NCI-H2081 treated with DMSO at 0.1 percent for 48 hours (cell line): ENCODE measurements at places on chromosomes 3 and 15.

- no peak for DNase-seq
Observed at GRCh38 chr15:39680868-39681267, 100.0 kb downstream of the THBS1 start.

DNA sequence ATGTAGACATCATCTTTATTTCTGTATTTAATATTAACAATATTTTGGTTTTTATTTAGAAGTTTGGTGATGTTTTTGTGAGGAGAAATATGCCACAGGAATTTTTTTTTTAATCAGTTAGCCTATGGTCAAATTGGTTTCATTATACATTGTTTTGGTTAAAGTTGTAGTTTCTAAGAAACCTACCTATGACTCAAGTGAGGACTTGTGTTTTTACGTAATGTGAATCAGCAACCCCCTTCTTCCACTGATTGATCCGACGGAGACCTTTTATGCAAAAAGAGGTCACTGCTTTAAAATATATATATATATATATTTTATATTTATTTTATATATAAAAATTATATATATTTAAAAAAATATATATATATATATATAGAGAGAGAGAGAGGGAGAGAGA, 698.1 kb downstream of the FHIT start:
- no peak for DNase-seq

DNA sequence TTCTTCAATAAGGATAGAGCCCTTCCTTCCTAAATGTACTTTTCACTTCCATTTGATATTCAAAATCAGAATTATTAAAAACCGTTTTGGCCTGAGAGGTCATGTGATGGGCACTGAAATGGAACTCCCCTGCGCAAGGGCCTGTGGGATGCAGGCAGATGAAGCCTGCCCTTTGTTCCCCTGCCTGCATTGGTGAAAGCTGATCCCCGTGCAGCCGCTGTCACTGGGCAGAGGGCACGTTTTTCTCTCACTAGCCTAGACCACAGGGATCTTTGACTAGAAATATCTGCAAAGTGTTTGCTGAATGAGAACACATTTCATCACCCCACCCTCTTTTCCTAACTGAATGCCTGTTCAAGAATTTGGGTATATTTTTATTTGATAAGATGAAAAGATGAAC, 74.9 kb downstream of the TIPARP start:
- no peak for DNase-seq

DNA sequence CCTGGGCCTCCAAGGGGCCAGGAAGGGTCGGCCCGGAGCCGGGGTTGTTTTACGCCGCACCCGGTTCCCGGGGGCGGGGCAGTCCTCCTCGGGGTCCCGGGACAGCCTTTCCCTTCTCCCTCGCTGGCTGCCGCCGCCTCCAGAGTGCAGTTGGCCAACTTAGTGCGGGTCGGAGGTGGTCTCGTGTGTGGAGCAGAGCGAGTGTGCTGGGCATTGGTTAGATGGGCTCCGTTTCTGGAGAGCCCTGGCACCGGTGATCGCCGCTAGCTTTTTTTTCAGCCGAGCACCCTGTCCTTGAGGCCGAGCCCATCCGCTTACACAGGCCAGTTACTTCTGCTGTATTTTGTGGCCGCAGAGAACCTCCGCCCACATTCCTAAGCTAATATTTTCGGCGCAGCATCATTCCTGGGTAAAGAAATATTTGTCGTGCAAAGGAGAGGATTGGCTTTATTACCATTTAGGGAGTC, 585 bp downstream of the KIF23 start:
- no peak for DNase-seq

DNA sequence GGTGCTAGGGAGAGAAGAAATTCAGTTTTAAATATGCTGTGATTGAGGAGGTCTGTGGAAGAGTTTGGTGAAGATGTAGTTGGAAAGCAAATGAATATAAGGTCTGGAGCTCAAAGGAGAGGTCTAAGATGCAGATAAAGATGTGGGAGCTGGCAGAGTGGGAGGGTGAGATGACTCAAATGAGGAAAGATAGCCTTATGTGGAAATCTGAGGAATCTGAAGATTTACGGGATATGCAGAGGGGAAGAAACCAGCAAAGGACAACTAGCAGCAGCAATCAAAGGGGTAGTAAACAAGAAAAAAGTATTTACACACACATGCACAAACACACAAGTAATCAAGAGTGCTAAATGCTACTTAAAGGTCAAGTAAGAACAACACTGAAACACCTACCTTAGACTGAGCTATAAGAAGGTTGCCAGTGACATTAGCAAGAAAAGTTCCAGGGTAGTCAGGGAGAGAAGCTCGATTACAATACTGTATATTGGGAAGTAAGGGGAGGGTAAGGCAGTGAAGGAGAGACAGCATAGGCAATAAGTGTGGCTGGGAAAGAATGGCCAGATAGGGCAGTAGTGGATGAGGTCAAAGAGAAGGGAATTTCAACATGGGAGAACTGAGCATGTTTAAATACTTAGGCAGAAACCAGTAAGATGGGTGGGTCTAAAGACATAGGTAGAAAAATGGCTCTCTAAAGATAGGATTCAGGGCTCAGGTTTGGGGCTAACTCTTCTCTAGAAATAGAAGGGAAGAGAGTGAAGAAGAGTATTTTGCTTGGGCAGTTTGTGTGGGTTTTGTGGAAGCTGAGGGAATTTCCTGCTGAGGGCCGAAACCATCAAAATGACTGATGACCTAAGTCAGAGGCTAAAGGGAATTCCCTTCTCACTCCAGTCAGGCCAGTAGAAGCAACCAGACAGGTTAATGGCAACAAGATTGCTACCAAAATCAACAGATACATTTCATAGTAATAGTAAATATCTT, 8.9 kb downstream of the CMTM6 start:
- no peak for DNase-seq

DNA sequence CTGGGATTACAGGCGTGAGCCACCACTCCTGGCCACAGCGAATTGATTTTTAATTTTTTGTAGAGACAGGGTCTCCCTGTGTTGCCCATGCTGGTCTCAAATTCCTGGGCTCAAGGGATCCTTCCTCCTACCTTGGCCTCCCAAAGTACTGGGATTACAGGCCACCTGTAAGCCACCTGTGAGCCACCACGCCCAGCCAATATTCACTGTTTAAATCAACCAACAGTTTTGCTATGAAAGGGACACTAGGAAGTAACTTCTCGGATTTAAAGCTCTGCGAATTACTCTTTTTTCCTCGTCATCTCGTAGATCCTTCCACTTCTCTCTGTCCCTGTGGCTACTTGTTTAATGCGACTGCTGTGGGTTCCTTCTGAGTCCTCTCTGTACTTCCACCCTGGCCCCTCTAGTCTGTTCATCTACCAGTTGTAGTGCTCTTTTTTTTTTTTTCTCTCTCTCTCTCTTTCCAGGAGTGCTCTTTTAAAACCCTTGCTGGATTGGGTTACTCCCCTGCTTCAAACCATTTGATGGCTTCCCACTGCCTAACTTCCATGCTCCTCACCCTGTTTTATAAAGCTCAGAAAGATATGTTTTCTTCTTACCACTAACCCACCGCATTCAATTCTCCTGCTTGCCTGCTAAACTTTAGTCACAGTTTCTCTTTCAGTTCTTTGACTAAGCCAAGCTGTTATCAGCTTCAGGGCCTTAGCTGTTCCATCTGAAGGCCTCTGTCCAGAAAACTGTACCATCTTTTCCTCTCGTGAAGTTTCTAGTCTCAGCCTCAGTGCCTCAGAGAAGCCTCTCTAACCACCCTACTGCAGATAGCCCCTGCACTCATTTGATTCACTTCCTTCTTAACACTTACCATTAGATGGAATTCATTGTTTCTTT, 12.4 kb downstream of the RTF1 start:
- no peak for DNase-seq

DNA sequence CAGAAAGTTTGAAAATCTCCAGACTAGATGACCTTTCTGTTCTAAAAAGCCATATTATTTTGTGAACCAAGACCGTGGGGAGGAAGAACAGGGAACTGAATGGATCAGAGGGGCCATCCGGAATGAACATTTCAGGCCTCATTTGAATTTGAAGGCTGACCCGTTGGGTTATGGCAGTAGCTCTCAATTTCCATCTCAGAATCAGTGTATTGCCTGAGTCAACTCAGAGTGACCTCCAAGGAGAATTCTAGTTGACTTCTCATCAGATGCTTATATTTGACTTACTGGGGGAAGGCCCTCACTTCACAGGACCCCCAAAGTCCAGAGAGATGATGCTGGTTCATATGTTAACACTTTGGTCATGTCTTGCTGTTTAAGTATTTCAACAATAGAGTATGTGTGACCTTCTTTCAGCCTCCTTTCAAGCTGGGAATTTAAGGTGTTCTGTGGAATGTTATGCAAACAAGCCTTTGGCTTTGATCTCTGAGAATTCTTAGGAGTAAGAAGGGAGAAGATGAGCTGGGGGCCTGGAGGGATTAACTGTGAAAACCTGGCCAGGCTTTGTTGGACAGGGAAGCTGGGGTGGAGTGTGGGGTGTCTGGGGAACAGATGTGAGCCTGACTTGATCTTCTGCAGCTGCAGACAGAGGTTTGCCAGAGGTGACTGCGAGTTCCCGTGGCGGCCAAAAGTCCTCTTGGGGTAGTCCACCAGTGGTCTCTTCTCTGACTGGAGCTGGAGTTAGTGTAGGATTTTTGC, 111.2 kb upstream of the RGMA start:
- no peak for DNase-seq

DNA sequence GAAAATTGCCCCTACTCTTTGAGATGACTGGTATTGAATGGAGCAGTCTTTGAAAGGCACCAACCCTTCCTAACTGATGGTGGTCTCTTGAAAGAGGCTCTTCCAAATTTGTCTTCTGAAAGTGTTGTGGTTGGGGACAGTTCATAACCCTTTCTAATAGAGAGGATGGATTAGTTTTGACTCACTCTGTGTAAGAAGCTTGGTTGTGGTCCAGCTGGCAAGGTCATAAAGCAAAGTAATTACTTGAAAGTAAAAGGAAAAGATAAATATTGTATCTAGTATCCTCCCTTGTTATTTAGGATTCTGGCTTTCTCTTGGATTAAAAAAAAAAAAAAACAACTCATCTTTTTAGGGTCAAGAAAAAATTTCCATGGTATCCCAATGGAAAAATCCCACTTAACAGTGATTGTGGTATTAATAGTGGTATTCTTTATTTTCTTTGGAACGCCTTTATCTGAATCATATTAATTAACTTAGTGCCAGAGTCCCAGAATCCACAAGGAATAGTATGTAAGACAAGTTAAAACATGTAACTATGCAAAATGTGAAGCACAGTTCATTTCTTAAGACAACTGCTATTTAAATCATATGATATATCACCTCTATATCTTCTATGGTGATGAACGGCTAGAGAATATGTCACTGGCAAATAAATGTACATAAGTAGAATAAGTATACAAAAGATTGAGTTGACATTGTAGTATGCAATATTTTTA, 469.3 kb upstream of the CDIN1 start:
- no peak for DNase-seq

GRCh38 chr3:169405076-169405475, 258.4 kb downstream of the MECOM start:
- DNase-seq, result no peak

DNA sequence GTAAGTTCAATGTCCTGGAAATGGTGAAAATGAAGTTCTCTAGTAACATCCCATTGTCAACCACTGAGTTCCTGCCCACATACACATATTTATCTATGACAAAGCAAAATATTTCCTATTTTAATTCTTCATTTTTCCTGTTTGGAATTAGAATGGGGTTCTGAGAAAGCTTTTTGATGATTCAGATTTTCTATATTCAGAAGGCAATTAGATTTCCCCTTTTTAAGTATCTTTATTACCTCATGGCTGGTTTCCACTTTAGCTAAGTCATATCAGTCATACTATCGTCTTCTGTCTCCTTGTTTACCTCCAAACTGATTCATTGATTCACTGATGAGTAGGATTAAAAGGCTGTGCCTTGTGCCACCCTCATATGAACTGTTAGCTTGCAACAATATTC, 17.9 kb downstream of the ETFA start:
- DNase-seq, result no peak

GRCh38 chr15:57302640-57303257, 73.6 kb upstream of the CGNL1 start:
- DNase-seq, result no peak

DNA sequence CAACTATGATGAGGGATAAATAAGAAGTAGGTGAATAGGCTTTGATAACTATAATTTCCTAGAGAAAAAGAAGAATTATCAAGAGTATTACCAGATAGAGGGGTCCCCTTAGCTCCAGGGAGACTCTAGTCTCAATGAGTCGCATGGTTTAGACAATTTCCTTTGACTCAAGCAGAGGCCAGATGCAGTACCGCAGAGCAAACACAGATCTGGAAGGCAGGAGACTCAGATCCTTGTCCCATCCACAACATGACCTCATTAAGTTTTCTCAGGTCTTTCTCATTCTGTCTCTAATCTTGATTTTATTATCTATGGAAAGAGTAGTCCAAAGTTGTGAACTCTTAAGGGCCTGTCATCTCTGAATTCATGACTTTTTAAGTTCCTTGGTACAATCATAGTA, 987.9 kb downstream of the NTRK3 start:
- DNase-seq, result no peak

DNA sequence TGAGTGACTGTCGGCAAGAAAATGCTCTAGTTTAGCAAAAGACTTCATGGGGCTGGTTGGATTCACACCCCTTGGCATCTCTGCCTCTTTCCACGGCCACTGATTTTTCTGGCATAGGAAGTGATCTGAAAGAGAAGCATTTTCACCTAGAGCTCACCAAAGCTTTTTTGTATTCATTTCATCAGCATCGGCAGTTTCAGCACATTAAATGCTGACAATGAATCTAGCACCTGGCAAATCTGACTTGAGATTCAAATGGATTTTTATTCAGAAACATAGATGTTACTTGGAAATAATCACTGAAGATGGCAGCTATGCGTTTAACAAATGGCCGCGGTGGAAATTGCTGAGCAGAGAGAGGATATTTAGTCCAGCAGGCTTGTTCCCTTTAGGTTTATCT, 155.9 kb downstream of the MEIS2 start:
- DNase-seq, result no peak

GRCh38 chr3:52483577-52484381, 11.4 kb upstream of the STAB1 start:
- DNase-seq, result no peak

GRCh38 chr15:74626752-74627692, 11.4 kb downstream of the CLK3 start:
- DNase-seq, result no peak

DNA sequence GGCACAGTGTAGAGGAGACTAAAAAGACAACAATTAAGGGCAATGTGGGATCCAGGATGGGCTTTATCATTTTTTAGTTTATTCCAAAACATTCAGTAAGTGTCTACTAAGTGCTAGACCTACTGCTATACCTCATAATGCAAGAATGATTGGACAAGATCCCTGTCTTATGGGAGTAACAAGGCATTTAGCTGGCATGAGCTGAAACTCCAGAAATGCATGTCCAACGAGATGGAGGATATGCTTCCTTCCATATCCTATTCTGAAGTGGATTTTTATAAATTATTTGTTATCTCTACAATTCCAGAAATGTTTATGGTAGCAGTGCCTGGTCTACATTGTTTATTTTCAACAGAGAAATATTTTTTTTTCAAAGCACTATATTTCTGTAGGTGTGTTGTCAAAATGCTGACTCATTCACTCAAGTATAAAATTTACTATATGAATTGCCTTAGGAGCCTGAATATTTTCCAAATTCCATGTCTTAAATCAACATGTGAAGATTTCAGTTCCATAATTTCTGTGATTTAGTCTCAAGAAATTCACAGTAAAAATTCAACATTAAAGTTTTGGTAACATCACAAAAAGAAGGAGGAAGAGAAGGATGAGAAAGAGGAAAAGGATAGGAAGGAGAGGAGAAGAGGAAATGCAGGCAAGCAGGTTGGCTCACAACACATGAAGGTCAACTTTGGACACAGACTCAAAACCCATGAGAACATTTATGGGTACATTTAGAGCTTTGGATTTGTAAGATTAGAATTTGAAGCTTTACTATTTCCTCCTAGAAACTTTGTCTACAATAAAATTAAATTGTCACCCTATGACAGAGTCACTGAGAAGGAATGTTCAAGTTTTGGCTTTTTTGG, 88.6 kb downstream of the P3H2 start:
- no peak for DNase-seq
